ENCODE measurements at places on chromosomes 2 and 18. TPM values are rescaled to one million over a fixed set of nuclear protein-coding genes. Genes with fewer than 3 reads are reported as not detected.

SLC38A11 gene
- 1.5 TPM for total RNA-seq

FOXD4L1 gene
- total RNA-seq: not detected

AQP12A gene
- total RNA-seq: not detected

XDH gene
- total RNA-seq: not detected

AQP4 gene
- not detected for total RNA-seq

DNA sequence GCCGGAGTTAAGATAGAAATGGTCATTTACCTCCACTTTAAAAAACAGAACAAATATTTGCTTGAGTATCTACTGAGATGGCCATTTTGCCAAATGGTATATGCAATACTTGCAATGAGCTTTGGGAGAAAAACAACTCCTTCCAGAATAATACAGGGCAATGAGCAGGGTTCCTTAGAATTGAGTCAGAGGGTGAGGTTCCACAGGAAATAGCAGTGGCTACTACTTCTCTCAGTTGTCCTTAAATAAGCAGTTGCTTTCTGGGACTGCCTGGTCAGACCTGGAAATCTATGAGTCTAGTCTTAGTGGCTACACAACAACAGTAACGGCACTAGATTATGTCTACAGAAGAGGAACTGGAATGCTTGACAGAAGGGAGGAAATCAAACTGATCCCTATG lies 80.9 kb upstream of the CCDC85A start:
- no peaks in the 10 kb centered on the region for H3K36me3 ChIP-seq
- DNase-seq: no peak
- no peaks in the 10 kb centered on the region for H3K27me3 ChIP-seq
- no peak overlapping the region for H3K27ac ChIP-seq

GRCh38 chr2:181163139-181163538 lies 182.7 kb downstream of the UBE2E3 start:
- DNase-seq: no peak
- no peak overlapping the region for H3K27ac ChIP-seq
- no peaks in the 10 kb centered on the region for H3K27me3 ChIP-seq
- H3K4me3 ChIP-seq: no peak overlapping the region
- H3K4me1 ChIP-seq: no peaks in the 10 kb centered on the region

- no peak overlapping the region for H3K4me3 ChIP-seq
- peaks cover 21% of the 10 kb centered on the region for H3K36me3 ChIP-seq
- no peak for DNase-seq
Measured at GRCh38 chr2:102180687-102180999, 6.2 kb upstream of the IL1RL2 start.

DNA sequence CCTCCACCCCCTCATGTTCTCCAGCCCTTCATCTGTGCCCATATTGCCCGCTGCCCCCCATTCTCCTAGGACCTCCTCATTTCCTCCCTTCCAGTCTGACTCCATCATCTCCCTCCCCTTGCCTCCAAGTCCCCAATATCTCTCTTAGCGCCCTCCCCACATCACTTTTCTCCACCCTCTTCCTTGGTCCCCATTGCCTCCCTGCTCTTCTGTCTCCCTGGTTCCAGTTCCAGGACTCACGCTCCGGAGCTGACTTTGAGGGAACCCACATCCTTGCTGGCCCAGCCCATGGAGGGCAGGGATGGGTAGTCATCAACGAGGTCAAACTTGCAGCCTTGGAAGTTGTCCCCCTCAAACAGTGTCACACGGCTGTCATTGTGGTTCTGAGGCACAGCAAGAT lies 2.6 kb downstream of the CRYBA2 start:
- H3K27me3 ChIP-seq: peaks cover 2% of the 10 kb centered on the region
- peaks cover 16% of the 10 kb centered on the region for H3K4me1 ChIP-seq
- H3K4me3 ChIP-seq: no peak overlapping the region

- no peaks in the 10 kb centered on the region for H3K36me3 ChIP-seq
- no peak for DNase-seq
- H3K4me3 ChIP-seq: no peak overlapping the region
- no peaks in the 10 kb centered on the region for H3K27me3 ChIP-seq
Measured at GRCh38 chr18:56282234-56283104, 355.9 kb downstream of the TXNL1 start.

- H3K27ac ChIP-seq: no peak overlapping the region
- no peak for DNase-seq
- H3K36me3 ChIP-seq: no peaks in the 10 kb centered on the region
- H3K27me3 ChIP-seq: no peaks in the 10 kb centered on the region
- H3K4me3 ChIP-seq: no peak overlapping the region
- H3K4me1 ChIP-seq: no peaks in the 10 kb centered on the region
Measured at GRCh38 chr2:150449856-150450255, 37.6 kb downstream of the RND3 start.
